Smooth muscle cell of the pulmonary artery (primary cell): ENCODE measurements at places on chromosomes 2 and 18. TPM values are rescaled to one million over a fixed set of nuclear protein-coding genes. Genes with fewer than 3 reads are reported as not detected.

LAMA1 gene
- 5.4 and 92.5 TPM in 2 replicates for total RNA-seq

LONRF2 gene
- 0.52 and 3.6 TPM in 2 replicates for total RNA-seq

SPR gene
- 17.9 and 27.4 TPM in 2 replicates for total RNA-seq

FASTKD1 gene
- 17.1 and 18.9 TPM in 2 replicates for total RNA-seq

NTSR2 gene
- not detected in 2 replicates for total RNA-seq

KHK gene
- 0.98 and 0.99 TPM in 2 replicates for total RNA-seq

WDCP gene
- total RNA-seq = 10.2 and 11.3 TPM in 2 replicates

SERPINE2 gene
- total RNA-seq = 1,946 and 2,691 TPM in 2 replicates

TDRD15 gene
- total RNA-seq = not detected in 2 replicates

UGT1A5 gene
- not detected in 2 replicates for total RNA-seq

TCF7L1 gene
- total RNA-seq = 5.1 and 5.2 TPM in 2 replicates

TEX44 gene
- not detected in 2 replicates for total RNA-seq

SLC8A1 gene
- total RNA-seq = 60.0 and 116 TPM in 2 replicates

POTEJ gene
- total RNA-seq = not detected in 2 replicates

DYNAP gene
- not detected in 2 replicates for total RNA-seq

SERPINB4 gene
- not detected in 2 replicates for total RNA-seq

C2orf80 gene
- total RNA-seq = not detected in 2 replicates

SKOR2 gene
- total RNA-seq = not detected in 2 replicates

RIOK3 gene
- total RNA-seq = 74.8 and 89.1 TPM in 2 replicates

POU3F3 gene
- not detected in 2 replicates for total RNA-seq

PCARE gene
- not detected in 2 replicates for total RNA-seq

HNMT gene
- 8.0 and 69.4 TPM in 2 replicates for total RNA-seq

CHPF gene
- 341 and 462 TPM in 2 replicates for total RNA-seq

ERFE gene
- total RNA-seq = 0.56 and 4.8 TPM in 2 replicates

ANTXR1 gene
- total RNA-seq = 89.3 and 121 TPM in 2 replicates

SPATS2L gene
- total RNA-seq = 44.5 and 57.7 TPM in 2 replicates

PTH2R gene
- total RNA-seq = 0.07 and 0.17 TPM in 2 replicates

HOXD12 gene
- not detected in 2 replicates for total RNA-seq

STAT1 gene
- 91.2 and 222 TPM in 2 replicates for total RNA-seq

POLR1A gene
- total RNA-seq = 17.0 and 26.2 TPM in 2 replicates

NAT8 gene
- not detected in 2 replicates for total RNA-seq

DYSF gene
- total RNA-seq = 2.3 TPM in 2 replicates
